ENCODE measurements at places on chromosomes 5 and 9.

- no peak for DNase-seq
Observed at GRCh38 chr5:60141119-60141518, 247.6 kb upstream of the PDE4D start.

- no peak for DNase-seq
Observed at GRCh38 chr9:110887276-110887675, 151.0 kb downstream of the LPAR1 start.

DNA sequence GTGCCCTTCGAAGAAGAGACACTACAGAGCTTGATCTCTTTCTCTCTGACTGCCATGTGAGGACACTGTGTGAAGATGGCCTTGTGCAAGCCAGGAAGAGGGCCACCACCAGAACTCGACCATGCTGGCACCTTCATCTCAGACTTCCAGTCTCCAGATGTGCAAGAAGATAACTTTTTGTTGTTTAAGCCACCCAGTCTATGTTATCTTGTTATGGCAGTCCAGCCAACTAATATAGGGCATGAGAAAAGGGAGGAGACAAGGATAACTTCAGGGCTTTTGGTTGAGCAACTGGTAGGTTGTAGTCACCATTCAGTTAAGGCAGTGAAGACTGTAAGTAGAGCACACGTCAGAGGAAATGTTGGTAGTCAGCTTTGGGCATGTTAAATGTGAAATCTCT is 515.5 kb downstream of the CSNK1G3 start:
- DNase-seq, result no peak

GRCh38 chr9:131685753-131686706 is 53.8 kb downstream of the RAPGEF1 start:
- DNase-seq, result no peak

- peak; percentile 54 for DNase-seq
Observed at GRCh38 chr5:40486437-40487275, 193.1 kb upstream of the PTGER4 start.

DNA sequence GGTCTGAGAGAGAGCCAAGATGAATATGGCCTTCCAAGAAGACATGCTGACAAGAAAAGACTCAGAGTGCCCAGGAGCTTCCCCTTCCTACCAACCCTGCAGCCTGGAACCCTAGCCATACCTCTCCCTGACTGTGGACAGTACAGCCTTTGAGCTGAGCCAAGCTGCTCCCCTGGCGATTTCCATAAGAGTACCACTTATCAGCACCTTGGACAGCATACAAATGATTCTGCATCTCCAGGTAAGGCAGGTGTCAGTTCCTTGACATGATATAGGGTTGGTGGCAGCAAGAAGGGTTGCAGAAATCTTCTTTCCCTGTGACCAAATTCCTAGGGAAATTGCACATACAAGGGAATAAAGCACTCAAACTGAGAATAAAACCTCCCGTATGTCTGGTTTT is 58.3 kb downstream of the MFAP3 start:
- DNase-seq, result no peak

DNA sequence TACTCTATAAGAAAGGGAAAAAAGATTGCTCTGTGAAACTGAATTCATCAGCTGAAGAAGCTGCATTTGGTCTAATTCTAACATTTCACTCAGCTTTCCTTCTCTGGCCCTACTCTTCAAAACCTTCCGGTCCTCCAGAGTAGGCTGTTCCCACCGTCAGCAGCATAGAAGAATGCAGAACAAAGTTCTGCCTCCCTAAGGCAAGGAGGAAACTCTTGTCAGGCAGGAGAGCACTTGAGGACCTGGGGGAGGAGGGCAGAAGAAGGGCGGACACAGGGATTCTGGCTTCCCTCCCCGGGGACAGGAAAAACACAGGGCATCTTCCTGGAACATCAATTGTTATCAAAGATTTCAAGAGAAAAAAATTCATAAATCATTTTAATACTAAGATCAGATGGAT is 69.2 kb upstream of the SHB start:
- no peak for DNase-seq

- DNase-seq, result no peak
Observed at GRCh38 chr5:58490402-58491050, 709 bp upstream of the GAPT start.

DNA sequence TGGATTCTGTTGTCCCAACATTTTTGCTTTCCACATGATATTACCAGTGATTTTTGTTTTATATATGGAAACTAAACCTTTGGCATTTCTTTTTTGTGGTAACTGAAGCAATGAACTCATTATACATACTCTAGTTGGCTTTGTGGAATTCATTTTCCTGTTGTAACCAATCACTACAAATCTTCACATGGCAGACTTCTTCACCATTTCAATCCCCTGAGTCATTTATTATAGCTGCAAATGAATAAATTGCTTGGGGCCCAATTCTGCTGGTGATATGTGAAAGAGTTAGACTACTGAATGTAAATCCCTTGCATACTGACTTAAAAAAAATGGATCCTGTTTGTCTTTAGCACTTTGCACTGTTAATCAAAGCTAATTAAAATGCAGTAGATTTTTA is 1709.6 kb upstream of the WWC1 start:
- no peak for DNase-seq

GRCh38 chr9:137147091-137147792 is 8.3 kb downstream of the GRIN1 start:
- no peak for DNase-seq

DNA sequence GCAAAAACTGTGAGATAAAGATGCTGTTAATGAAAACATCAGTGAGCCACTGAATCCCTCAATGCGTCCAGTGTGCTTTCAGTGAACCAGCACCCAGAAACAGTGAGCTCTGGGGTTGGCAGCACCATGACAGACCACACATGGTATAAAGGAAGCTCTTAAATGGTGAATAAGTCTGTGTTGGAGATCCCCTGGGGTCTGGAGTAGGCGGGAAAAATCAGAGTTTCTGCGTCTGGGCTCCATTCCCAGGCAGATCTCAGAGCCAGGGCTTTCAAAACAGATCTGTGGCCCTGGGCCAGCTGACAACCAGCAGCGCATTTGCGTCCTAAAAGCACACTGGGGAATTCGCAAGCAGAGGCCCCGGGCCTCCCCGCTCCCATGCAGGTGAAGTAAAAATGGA is 233.5 kb downstream of the FRMD3 start:
- peak; percentile 77 for DNase-seq

GRCh38 chr5:81878333-81878732 is 93.5 kb upstream of the ATG10 start:
- DNase-seq, result no peak

DNA sequence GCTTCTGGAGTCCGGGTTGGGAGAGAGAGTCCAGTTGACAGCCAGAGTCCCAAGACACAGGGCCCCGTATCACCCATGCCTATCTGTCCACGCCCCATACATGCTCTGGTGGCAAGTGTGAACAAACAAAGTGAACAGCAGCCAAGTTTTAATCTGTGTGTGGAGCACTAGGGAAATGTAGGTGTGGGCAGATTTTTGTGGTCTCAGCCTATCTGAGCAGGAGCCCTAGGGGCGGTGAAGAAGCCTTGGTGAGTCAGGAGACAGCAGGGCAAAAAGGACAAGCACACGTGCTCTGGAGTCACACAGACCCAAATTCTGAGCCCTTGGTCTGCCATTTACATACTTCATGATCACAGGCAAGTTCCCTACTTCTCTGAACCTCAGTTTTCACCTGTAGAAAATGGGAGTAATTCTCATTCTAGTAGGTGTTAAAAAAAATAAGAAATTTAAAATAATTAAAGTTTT is 23.2 kb downstream of the EGR1 start:
- DNase-seq, result no peak

GRCh38 chr5:120805131-120805530 is 341.0 kb downstream of the PRR16 start:
- DNase-seq, result no peak

DNA sequence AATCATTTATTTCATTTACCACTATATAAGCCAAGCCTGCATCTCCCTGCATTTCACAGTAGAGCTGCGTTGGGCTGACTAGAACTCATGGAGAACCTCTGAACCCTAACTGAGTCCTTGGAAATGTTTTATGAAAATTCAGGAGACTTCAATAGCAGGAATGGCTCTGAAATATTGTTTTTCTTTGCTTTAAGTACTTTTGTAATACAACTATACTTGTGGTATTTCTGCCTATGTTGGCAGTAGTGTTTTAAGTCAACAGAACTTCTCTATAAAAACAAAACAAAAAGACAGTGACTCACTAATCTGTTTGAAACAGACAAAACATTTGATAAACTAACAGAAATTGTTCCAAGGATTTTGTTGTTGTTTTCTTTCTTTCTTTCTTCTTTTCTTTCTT is 489.2 kb upstream of the MEF2C start:
- no peak for DNase-seq

DNA sequence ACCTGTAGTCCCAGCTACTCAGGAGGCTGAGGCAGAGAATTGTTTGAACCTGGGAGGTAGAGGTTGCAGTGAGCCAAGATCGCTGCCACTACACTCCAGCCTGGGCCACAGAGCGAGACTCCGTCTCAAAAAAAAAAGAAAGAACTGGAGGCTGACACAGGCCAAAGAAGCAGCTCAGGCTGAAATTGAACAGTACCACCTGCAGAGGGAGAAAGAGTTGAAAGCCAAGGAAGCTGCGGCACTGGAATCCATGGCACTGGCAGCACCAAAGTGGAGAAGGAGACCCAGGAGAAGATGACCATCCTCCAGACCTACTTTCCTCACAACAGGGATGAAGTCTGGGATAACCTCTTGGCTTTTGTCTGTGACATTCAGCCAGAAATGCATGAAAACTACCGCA is 11.3 kb upstream of the TMEM141 start:
- DNase-seq, result no peak

GRCh38 chr9:77575785-77576184 is 72.3 kb downstream of the GNA14 start:
- DNase-seq, result no peak

- no peak for DNase-seq
Observed at GRCh38 chr5:118952992-118953651, 35.2 kb downstream of the DTWD2 start.

DNA sequence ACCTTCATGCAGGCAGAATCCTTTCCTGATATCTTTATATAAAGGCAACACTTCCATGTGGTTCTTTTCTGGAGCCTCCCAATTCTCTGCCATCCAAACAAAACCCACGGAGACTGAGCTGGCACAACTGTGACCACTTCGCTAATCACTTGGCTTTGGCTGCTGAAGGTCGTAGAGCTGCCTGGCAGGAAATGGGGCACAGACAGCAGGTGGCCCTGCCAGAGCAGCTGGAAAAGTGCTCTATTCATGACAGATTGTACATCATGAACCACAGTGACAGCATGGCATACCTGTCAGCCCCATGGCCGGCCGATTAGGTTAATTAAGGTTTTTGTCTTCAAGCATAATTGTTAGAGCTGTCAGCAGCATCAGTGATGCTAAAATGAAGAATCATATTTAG is 141.9 kb upstream of the ANKRD55 start:
- DNase-seq, result no peak

DNA sequence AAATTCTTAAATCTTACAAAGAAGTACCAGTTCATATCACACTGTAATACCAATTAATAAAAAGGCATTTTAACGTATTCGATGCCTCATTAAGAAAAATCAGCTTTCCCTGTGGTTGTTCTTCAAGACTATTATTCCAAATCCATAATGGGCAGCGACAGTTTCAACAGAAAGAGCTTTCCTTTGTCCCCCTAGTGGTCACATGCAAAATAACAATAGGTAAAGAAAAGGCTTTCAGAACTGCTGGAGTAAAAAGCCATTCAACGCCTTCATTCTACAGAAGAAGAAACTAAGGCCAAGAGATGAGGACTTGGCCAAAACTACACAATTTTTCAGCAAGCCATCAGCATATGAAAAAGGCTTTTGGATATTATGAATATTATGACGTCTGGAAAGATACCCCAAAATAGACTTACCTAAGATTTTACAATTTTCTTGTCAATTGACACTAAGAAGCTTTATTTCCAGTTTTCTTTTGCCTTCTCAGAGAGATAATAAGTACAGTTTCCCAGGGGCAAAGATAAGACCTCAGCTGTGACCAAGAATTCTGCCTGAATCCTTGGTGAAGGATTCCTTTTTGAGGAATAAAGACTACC is 6.7 kb upstream of the CDH6 start:
- peak; percentile 51 for DNase-seq

DNA sequence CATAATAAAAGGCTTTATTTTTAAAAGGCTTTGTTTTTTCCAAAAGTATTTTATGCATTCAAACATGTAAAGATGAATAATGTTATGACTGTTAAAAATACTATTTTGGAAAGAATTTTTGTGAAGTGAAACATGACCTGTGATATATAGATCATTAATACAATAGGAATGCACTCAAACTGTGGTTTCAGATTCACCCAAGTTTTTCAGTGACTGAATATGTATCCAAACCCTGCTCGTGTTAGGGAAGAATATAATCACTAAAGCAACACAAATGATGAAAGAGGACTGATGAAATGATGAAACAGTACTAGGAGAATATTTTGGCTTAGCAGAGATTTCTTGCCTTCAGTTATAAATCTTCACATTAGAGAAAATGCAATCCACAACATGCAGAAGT is 278.0 kb downstream of the ADAMTS6 start:
- DNase-seq, result no peak

Data from globus pallidus (tissue), 1 donor.